ENCODE measurements at places on chromosomes 4 and X. TPM values are rescaled to one million over a fixed set of nuclear protein-coding genes. Genes with fewer than 3 reads are reported as not detected.
A peak's percentile ranks its signal among the peaks of the same experiment; 100 is the strongest.

- no peaks in the 10 kb centered on the region for H3K27me3 ChIP-seq
- H3K36me3 ChIP-seq: no peaks in the 10 kb centered on the region
- H3K4me3 ChIP-seq: no peak within 1 kb of the TSS
- DNase-seq: no peak
- H3K4me1 ChIP-seq: no peaks in the 10 kb centered on the region
These were observed at the start of gene PDCL2 for GRCh38 chr4:55592014-55592413. TSS of gene PDCL2 (minus strand) at chr4:55592245. CDS start at chr4:55592109, 136 bp downstream.

- DNase-seq: no peak
- H3K36me3 ChIP-seq: peaks cover 70% of the 10 kb centered on the region
- no peaks in the 10 kb centered on the region for H3K27me3 ChIP-seq
- H3K4me3 ChIP-seq: no peak overlapping the region
These were observed 167.8 kb downstream of the AFAP1 start for GRCh38 chr4:7771541-7772507.

DNA sequence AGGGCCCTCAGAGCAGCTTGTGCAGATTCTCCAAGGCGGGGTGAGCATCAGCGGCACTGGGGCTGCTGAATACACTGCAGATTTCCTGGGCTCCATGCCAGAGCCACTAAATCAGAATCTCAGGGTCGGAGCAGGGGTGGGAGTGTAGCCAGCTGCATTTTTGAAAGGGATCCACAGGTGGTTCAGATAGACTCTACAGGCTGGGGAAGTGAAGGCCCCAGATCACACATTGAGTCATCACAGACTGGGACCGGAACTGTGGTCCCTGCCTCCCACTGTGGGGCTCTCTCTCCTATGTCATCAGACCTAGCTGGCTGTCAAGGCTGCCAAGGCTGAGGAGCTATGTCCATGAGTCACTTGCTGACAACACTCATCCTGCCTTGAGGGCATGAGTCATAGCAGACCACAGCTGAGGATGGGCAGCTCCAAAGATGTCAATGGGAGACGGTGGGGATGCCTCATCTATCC, 162.3 kb upstream of the MAMLD1 start:
- peak; percentile 12 for DNase-seq
- H3K4me1 ChIP-seq: peaks cover 15% of the 10 kb centered on the region
- H3K4me3 ChIP-seq: no peak overlapping the region
- H3K36me3 ChIP-seq: no peaks in the 10 kb centered on the region
- H3K27me3 ChIP-seq: no peaks in the 10 kb centered on the region

GRCh38 chr4:56909086-56909894, 1.6 kb downstream of the REST start:
- DNase-seq: peak; percentile 30
- H3K27ac ChIP-seq: peak overlapping the region; percentile 98
- H3K27me3 ChIP-seq: no peaks in the 10 kb centered on the region
- H3K4me3 ChIP-seq: peak overlapping the region; percentile 88
- H3K4me1 ChIP-seq: peaks cover 27% of the 10 kb centered on the region

- H3K36me3 ChIP-seq: no peaks in the 10 kb centered on the region
- no peak overlapping the region for H3K27ac ChIP-seq
- no peak overlapping the region for H3K4me3 ChIP-seq
- no peaks in the 10 kb centered on the region for H3K27me3 ChIP-seq
These were observed 275.5 kb downstream of the PPARGC1A start for GRCh38 chr4:23614284-23614892.

- H3K27me3 ChIP-seq: no peaks in the 10 kb centered on the region
- no peaks in the 10 kb centered on the region for H3K36me3 ChIP-seq
- H3K4me1 ChIP-seq: no peaks in the 10 kb centered on the region
- no peak for DNase-seq
- H3K4me3 ChIP-seq: no peak overlapping the region
These were observed 231.9 kb upstream of the HAND2 start for GRCh38 chr4:173761938-173762337.

- H3K4me3 ChIP-seq: no peak overlapping the region
- DNase-seq: no peak
- H3K4me1 ChIP-seq: no peaks in the 10 kb centered on the region
- H3K27me3 ChIP-seq: no peaks in the 10 kb centered on the region
- no peak overlapping the region for H3K27ac ChIP-seq
- peaks cover under 1% of the 10 kb centered on the region for H3K36me3 ChIP-seq
These were observed 34.1 kb downstream of the ART3 start for GRCh38 chr4:76108467-76109181.

- no peaks in the 10 kb centered on the region for H3K36me3 ChIP-seq
- no peaks in the 10 kb centered on the region for H3K4me1 ChIP-seq
- no peak overlapping the region for H3K27ac ChIP-seq
- H3K4me3 ChIP-seq: no peak overlapping the region
These were observed 51.9 kb upstream of the DCTD start for GRCh38 chr4:182968917-182969650.

DNA sequence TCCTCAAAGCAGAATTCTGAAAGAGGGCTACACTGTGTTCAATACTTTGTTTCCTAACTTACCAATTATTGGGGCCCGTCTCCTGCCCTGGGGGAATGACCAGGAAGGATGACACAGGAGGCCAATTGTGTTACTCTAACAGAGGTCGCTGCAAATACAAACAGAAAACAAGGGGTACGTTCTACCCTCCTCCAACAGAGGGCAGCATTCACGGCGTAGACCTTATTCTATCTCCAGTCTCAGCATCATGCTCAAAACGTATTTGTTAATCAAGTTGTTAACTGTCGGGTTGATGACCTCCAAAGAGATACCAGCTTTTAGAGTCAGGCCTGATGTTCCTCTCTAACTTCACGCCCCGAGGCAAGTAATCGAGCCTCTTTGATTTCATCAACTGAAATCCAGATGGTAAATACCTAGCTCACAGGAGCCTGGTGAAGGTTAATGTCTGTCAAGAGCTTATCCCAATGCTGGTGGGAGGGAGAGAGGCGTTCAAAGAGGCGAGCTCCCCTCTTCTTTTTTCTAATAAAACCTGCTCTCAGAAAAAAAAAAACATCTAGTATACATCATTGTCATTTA, 181.0 kb upstream of the KCNIP4 start:
- no peaks in the 10 kb centered on the region for H3K4me1 ChIP-seq
- no peak overlapping the region for H3K4me3 ChIP-seq
- H3K27ac ChIP-seq: no peak overlapping the region
- H3K27me3 ChIP-seq: no peaks in the 10 kb centered on the region
- no peaks in the 10 kb centered on the region for H3K36me3 ChIP-seq
- peak; percentile 2 for DNase-seq

GRCh38 chr4:79015411-79015810, 76.2 kb upstream of the PAQR3 start:
- H3K4me1 ChIP-seq: no peaks in the 10 kb centered on the region
- H3K36me3 ChIP-seq: no peaks in the 10 kb centered on the region
- DNase-seq: no peak
- no peak overlapping the region for H3K4me3 ChIP-seq
- H3K27me3 ChIP-seq: no peaks in the 10 kb centered on the region

- H3K36me3 ChIP-seq: no peaks in the 10 kb centered on the region
- DNase-seq: no peak
- no peaks in the 10 kb centered on the region for H3K27me3 ChIP-seq
- H3K4me3 ChIP-seq: no peak overlapping the region
- no peak overlapping the region for H3K27ac ChIP-seq
- no peaks in the 10 kb centered on the region for H3K4me1 ChIP-seq
These were observed 40.8 kb downstream of the C4orf46 start for GRCh38 chr4:158630893-158631292.

GRCh38 chr4:141912831-141913230, 276.4 kb downstream of the IL15 start:
- no peaks in the 10 kb centered on the region for H3K4me1 ChIP-seq
- H3K36me3 ChIP-seq: no peaks in the 10 kb centered on the region
- DNase-seq: peak; percentile 29
- no peaks in the 10 kb centered on the region for H3K27me3 ChIP-seq
- H3K4me3 ChIP-seq: no peak overlapping the region

GRCh38 chr4:176949029-176949428, 156.3 kb upstream of the VEGFC start:
- no peaks in the 10 kb centered on the region for H3K27me3 ChIP-seq
- no peak overlapping the region for H3K27ac ChIP-seq
- H3K4me1 ChIP-seq: no peaks in the 10 kb centered on the region
- DNase-seq: no peak
- H3K4me3 ChIP-seq: no peak overlapping the region

DNA sequence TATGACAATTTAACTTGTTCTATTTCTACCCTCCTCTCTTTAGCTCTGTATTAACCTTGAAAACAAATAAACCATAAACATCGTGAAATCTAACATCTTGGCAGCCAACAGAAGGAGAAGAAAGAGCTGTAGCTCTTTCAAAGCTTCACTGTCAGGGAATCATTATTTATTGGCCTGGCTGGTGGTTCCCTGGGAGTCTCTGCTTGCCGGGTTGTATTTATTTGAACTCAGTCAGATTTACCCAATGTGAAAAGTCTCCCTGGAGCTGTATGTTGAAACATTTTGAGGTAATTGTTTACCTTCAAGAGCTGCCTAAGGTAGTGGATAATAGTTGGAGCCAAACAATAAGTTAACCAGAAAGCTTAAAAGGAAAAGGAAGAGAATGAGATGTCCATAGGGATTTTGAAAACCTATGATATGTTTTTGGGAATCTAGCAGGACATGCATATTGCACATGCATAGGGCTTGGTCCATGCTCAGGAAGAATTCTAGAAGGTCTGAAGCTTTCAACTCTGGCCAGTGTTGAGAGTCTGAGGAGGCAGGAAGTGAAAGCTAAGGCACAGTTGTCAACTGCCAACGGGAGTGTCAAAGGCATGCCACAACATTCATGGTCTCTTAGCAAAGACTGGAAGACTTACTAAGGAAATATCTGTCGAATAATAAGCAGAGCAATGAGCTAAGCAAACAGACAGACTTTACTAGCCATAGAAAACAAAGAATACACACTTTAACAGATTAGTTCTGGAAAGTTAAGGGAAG, 621.6 kb downstream of the PCDH7 start:
- H3K4me3 ChIP-seq: no peak overlapping the region
- H3K36me3 ChIP-seq: no peaks in the 10 kb centered on the region
- H3K27ac ChIP-seq: no peak overlapping the region
- DNase-seq: no peak
- no peaks in the 10 kb centered on the region for H3K4me1 ChIP-seq
- no peaks in the 10 kb centered on the region for H3K27me3 ChIP-seq

DNA sequence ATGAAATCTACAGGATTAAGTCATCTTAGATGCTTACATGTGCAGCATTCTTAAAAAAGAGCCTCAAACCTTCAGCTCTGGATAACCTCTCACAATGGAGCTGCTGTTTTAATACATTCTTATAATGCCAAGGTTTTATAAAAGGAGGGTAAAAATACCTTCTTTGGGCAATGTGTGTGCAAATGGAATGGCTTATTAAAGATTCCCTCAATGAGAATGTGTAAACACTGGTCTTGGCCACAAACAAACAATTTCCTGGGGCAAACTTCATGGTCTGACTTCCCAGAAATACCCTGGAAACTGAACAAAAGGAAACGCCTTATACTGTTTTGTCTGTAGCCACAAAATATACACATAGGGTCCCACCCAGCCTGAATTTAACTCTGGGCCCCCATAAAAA, 148.6 kb upstream of the INTU start:
- no peak for DNase-seq
- no peaks in the 10 kb centered on the region for H3K36me3 ChIP-seq
- H3K4me3 ChIP-seq: no peak overlapping the region

- DNase-seq: no peak
- H3K27me3 ChIP-seq: peaks cover 92% of the 10 kb centered on the region
- no peak overlapping the region for H3K4me3 ChIP-seq
- no peaks in the 10 kb centered on the region for H3K36me3 ChIP-seq
- peaks cover 34% of the 10 kb centered on the region for H3K4me1 ChIP-seq
These were observed 69.8 kb downstream of the FBXO8 start for GRCh38 chr4:174213731-174214100.

- H3K4me3 ChIP-seq: no peak overlapping the region
- no peaks in the 10 kb centered on the region for H3K36me3 ChIP-seq
- H3K27me3 ChIP-seq: no peaks in the 10 kb centered on the region
These were observed 21.1 kb downstream of the FHIP1A start for GRCh38 chr4:151429957-151430570.

DNA sequence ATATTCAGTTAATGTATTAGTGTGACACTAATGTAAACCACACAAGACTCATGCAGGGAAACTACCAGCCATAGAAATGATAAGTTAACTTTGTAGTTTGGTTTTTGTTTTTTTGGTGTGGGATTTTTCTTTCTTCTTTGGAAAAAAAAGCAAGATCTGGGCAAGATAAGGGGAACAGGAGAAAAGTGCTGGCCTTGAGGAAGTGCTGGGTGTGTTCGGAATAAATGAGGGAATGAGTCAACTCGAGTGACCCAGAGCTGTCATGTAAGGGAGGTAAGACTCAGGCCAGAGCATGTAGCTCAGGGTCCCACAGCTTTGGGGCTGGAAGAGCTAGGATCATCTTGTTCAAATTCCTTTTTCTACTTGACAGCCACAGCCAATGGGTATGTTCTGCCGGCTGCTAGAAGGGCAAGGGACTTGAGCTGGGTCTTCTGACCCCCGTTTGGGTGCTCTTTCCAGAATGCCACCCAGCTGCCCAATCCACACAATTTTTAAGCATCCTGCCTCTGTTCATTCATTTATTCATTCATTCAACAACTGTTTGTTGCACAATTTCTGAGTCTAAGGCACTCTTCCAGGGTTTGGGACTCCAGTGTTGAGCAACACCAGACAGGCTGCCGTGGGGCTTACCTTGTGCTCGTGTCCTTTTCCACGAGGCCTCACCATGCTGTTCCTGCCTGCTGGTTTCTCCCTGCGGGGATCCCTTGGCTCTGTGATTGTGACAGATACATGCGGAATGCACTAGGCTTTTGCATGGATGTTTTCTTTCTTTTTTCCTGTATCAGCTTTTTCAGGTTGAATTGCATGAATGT, 54.5 kb downstream of the CLDN34 start:
- H3K36me3 ChIP-seq: no peaks in the 10 kb centered on the region
- H3K4me1 ChIP-seq: peaks cover 2% of the 10 kb centered on the region
- no peak overlapping the region for H3K4me3 ChIP-seq
- H3K27ac ChIP-seq: no peak overlapping the region
- no peak for DNase-seq

GRCh38 chr4:38328989-38329729, 334.8 kb upstream of the KLF3 start:
- no peaks in the 10 kb centered on the region for H3K36me3 ChIP-seq
- H3K27me3 ChIP-seq: no peaks in the 10 kb centered on the region

Gene DRD5
- total RNA-seq: 0.83 TPM

Gene CCDC120
- total RNA-seq: 1.6 TPM

Gene MAGED4
- total RNA-seq: 55.2 TPM

Gene F9
- total RNA-seq: not detected

Gene JAKMIP1
- 13.5 TPM for total RNA-seq

Gene GLOD5
- not detected for total RNA-seq

Gene SPIN2A
- 4.8 TPM for total RNA-seq
